ENCODE measurements at places on chromosomes 2 and 18.

GRCh38 chr2:168035458-168035857 lies 211.9 kb downstream of the STK39 start:
- peak; percentile 86 for ATAC-seq

DNA sequence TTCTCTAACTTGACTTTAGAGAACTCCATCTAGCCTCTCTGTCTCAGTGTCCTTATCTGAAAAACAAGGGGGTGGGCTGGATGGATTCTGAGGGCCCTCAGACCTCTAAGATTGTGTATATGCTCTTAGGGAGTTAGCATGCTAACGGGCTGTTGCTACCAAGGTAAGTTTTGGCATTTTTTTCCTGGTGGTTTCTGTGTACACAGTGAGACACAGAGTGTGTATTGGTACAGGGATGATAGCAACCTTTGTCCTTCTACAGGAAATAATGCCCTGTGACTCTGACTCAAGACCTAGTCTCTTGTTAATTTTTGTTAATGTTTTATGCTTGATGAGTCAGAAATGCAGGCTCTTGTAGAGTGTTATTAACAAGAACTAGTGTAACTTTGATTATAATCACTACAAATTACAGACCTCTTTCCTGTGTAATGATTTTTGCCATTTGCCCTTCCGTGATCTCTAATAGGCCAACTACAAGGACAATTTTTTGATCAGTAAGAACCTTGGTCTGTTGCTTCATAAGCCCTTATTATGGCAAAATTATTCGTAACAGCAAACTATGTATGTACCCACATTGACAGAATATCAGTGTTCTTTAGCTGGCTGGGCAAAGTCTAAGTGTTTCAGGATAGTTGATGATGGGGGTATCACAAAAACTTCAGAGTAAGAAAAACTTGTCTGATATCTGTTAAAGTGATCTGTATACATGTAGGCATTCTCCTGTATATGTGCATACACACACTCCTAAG lies 89.7 kb downstream of the SPTBN1 start:
- ATAC-seq = peak; percentile 32

GRCh38 chr18:61323951-61324350 lies 9.3 kb upstream of the CDH20 start:
- ATAC-seq = no peak

- peak; percentile 89 for ATAC-seq
Observed at GRCh38 chr2:74843899-74844298, 10.0 kb downstream of the HK2 start.

DNA sequence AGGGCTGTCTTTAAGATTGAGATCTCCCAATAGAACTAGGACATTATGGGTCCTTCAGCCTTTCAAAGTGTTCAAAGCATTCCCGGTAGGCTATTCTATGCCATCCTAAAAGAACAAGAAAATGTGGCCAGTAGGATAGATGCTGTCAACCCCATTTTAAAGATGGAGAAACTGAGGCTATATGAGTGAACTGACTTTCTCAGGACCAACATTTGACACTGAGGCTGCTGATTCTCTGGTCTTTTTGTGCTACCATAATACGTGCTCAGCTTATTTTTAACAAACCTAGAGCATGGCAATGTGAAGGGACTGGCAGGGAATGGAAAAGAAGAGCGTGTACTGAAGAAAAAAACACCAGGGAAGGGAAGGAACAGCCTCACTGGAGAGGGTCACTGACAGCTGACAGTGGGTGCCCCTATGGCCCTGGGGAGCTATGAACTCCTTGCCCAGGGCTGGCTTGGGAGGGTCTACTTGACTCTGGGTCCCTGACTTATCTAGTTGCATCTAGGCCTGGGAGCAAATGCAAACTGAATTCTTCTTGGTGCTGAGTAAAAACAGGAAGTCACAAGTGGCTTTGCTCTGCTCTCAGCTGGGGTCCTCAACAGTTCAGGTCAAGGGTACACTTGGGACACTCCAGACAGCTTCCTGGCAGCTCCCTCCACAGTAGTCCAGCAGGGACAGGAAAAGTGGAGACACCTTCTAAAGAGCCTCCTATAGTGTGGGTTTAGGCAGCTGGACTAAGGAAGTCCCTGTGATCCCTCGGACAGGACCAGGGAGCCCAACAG lies 2.3 kb downstream of the CYRIA start:
- no peak for ATAC-seq

GRCh38 chr18:55850904-55851303 lies 262.9 kb upstream of the TCF4 start:
- ATAC-seq = no peak

GRCh38 chr2:188294352-188294926 lies 2.8 kb downstream of the GULP1 start:
- no peak for ATAC-seq

- peak; percentile 19 for ATAC-seq
Observed at GRCh38 chr2:29317077-29317517, 201.9 kb downstream of the CLIP4 start.

DNA sequence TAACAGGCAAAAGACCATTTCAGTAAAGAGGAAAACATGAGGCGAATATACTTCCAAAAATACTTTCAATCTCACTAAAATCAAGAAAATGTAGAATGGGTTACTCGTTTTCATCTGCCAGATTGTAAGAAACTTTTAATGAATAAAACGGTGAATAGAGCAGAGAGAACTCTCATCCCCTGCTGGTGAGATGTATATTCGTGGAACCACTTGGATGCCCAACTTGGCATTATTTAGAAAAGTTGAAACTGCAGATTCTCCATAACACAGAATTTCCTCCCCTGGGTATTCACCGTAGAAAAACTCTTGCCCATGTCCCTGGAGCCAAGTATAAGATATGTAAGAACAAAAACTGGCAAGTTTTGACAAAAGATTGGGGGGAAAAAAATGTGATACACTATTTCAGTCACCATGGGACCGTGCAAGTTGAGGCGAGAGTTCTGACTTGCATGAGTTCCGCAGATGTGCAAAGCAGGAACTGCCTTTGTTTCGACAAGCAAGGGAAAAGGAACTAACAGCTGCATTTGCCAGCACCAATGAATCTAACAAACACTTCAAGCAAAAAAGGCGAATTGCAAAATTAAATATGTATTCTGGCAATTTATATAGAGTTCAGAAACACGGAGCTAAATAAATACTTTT lies 14.8 kb downstream of the TIMM21 start:
- no peak for ATAC-seq

Measured in activated T-helper 17 cell treated with anti-CD3 and anti-CD28 coated beads, Interleukin-2, amount 50 U/mL, for 72 hours (primary cell).